ENCODE measurements at places on chromosomes 2 and 18.

- no peak for DNase-seq
Observed at GRCh38 chr2:26922405-26923188, 47.8 kb upstream of the MAPRE3 start.

GRCh38 chr2:181399027-181399426, 58.2 kb upstream of the ITGA4 start:
- DNase-seq: no peak

- no peak for DNase-seq
Observed at GRCh38 chr2:172480301-172481218, 53.2 kb downstream of the ITGA6 start.

GRCh38 chr2:56523816-56524215, 340.0 kb downstream of the CCDC85A start:
- DNase-seq: no peak

DNA sequence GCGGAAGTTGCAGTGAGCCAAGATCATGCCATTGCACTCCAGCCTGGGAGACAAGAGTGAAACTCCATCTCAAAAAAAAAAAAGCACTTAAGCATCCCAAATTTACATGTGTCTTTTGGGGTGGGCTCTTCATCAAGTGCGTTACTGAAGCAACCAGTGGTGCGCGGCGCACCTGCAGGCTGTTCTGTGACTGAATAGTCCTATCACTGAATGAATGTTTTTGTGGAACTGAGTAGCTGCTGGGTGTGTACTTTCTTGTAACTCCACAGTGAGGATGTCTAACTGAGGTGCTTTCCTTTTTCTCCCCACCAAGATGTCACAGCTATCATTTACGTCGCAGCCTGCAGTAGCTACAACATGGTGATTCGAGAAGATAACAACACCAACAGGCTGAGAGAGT, 17.0 kb downstream of the CHMP1B start:
- no peak for DNase-seq

DNA sequence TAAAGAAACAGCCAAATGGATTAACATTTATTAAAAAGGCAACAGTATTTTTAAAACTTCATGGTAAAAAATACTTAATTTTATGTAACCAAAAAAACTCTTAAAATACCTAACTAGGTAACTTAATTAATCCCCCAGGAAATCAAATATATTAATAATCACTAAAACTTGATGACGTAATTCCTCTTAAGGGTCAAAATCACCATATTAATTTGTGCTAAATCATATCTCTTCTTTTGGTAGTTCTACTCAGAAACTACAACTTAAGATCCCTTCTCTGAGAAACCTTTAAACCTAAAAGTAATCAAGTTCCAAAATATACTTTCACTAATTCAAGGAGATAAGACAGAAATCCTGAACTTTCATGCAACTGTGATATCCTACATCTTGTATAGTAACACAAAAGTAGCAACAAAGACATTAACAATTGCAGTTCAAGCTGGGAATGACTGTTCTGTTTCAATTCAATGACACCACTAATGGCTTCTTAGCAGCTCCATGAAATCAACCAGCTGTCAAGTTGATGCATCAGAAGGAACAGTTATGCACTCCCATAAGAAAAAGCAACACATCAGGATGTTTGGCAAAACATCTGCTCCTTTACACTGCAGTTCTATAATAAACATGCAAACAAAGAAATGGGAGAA, 4.0 kb downstream of the BAZ2B start:
- peak; percentile 42 for DNase-seq

DNA sequence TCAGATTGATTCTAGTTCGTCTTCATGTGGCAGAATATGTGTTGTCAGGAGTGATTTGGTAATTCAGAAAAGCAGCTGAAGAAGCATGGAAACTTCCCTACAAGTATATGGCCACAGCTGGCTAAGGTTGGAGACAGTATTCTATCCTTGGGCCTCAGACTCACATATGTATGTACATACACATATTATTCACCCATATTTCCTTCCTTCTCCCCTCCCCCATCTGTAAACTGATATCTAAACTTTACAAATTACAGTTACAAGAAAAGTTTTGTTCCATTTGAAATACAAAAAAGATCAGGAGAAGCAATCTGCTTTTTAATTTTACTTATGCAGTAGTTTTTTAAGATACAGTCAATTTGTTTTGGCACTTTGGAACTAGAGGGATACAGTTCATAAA, 3.1 kb downstream of the SP3 start:
- peak; percentile 23 for DNase-seq

Data from hematopoietic multipotent progenitor cell treated with erythropoietin and hydrocortisone succinate and interleukin-3 and kit ligand, for 17 days (in vitro differentiated cells).